Heart right ventricle (tissue), 16 donors: ENCODE measurements at places on chromosomes 12 and 14. TPM values are rescaled to one million over a fixed set of nuclear protein-coding genes. Genes with fewer than 3 reads are reported as not detected.

Gene RHEBL1
- 1.9 TPM for total RNA-seq

Gene MYF5
- not detected for total RNA-seq

Gene CIT
- 0.49 TPM for total RNA-seq

Gene KCNK13
- total RNA-seq = 0.90 TPM

Gene KCNC2
- not detected for total RNA-seq

Gene MSRB3
- total RNA-seq = 134 TPM

Gene PNMA1
- 27.1 TPM for total RNA-seq

- H3K36me3 ChIP-seq = peaks cover 60% of the 10 kb centered on the region
- no peak for DNase-seq
- H3K27ac ChIP-seq = peak overlapping the region; percentile 10
- no peak overlapping the region for H3K4me3 ChIP-seq
- no peaks in the 10 kb centered on the region for H3K27me3 ChIP-seq
These were observed 156.6 kb downstream of the GCH1 start for GRCh38 chr14:54746019-54746418.

- DNase-seq = no peak
- H3K27ac ChIP-seq = no peak overlapping the region
- H3K36me3 ChIP-seq = no peaks in the 10 kb centered on the region
- H3K27me3 ChIP-seq = peaks cover 8% of the 10 kb centered on the region
- H3K4me3 ChIP-seq = no peak overlapping the region
These were observed 10.7 kb upstream of the GALNT6 start for GRCh38 chr12:51401900-51402299.

- H3K27me3 ChIP-seq = no peaks in the 10 kb centered on the region
- H3K4me1 ChIP-seq = no peaks in the 10 kb centered on the region
- no peak for DNase-seq
- no peak overlapping the region for H3K27ac ChIP-seq
- H3K4me3 ChIP-seq = no peak overlapping the region
These were observed 190.4 kb downstream of the NTF3 start for GRCh38 chr12:5622280-5622679.

DNA sequence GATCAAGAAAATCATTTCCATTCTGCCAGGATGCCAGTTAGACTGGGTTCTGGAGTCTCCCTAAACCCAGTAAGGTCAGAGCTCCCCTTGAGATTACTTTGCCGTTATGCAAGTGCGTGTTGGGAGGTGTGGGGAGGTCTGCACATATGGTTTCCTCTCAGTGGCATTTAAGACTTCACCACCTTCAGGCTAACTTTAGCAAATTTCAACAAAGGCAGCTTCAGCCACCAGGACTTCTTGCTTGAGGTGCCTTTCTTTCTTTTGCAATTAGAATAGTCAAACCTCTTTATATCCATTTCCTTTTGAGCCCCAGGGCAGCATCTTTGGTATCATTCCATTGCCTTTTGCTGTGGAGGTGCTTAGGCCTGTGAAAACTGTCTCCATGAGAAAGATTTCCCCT lies 117.2 kb upstream of the CCND2 start:
- peaks cover 23% of the 10 kb centered on the region for H3K4me1 ChIP-seq
- DNase-seq = no peak
- H3K4me3 ChIP-seq = no peak overlapping the region
- H3K27ac ChIP-seq = no peak overlapping the region
- H3K36me3 ChIP-seq = no peaks in the 10 kb centered on the region

DNA sequence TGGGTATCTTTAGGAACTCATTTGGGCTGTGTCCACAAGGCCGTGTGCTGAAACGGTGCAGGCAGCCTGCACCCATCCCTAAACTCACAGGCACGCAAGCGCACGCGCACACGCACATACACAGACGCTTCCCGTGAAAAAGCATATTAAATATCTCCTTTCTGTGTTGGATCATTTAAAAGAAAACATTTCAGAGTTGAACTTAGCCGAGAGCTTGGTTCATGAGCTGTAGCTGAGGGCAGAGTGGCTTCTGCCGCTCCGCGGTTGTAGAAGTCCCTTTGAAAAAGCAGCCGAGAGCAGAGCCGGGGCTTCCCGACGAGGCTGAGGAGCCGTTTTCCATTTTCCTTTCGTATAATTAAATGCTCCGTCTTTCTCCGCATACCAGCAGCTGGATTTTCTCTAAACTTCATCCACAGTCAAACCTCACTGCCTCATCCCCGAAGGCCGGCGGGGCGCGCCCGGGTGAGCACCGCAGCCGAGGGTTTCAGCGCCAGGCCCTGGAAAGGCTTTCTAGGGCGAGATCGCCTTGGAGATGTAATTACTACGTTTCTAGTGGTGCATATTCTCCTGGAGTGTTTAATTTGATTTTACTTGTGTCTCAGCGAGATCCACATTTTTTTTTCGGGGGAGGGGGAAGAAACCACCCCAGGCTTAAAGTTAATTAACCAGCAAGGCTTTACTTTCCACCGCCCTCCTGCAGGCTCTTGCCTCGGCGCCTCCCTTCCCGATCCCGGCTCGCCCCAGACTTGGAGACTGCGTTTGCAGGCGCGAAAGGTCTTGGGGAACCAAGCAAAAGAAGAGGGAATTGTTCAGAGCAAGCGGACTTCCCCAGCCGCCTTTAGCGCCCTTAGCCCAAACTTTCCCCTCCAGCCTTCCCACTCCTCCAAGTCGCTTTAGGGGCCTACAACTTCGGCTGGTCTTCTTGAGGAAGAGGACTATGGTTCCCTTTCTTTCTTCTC lies 3.0 kb upstream of the HOXC13 start:
- no peaks in the 10 kb centered on the region for H3K36me3 ChIP-seq
- peaks cover 100% of the 10 kb centered on the region for H3K27me3 ChIP-seq
- H3K4me1 ChIP-seq = peaks cover 13% of the 10 kb centered on the region
- peak overlapping the region; percentile 32 for H3K4me3 ChIP-seq
- H3K27ac ChIP-seq = no peak overlapping the region
- DNase-seq = no peak

DNA sequence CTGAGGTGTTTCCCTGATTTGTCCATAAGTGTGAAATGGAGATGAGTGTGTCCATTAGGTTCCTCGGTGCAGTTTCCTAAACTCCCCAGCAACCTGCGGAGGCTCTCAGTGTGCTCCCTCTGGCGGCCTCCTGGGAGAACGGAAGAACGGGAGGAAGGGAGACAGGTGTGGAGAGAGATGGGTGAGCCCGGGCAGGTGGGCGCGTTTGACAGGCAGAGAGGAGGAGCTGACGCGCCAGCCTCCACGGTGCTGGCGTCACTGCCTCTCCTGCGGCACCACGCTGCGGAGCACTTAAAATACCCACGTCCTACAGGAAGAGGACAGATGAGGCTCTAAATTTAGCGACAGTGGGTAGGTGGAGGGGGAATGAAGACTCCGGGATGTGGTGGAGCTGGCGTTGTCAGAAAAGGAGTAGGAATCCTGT lies 26.8 kb upstream of the PEX5 start:
- H3K4me1 ChIP-seq = no peaks in the 10 kb centered on the region
- H3K27me3 ChIP-seq = peaks cover 11% of the 10 kb centered on the region
- no peak overlapping the region for H3K27ac ChIP-seq
- no peaks in the 10 kb centered on the region for H3K36me3 ChIP-seq
- no peak for DNase-seq

DNA sequence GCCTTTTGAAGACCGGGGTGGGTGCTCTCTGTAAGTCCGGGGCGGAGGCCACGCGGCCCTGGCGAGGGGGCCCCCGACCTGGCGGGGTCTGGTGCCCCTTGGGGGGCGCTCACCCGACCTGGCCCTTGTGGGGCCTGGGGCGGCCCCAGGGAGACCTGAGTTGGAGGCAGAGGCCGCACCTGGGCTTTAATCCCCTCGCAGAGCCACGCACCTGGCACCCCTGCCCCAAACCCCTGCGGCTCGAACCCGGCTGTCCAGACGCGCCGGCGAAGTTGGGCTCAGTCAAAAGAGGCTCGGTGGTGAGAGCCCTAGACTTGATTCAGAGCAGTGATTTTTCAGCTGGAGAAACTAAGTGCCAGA lies 267 bp downstream of the CFAP251 start:
- peak overlapping the region; percentile 42 for H3K4me3 ChIP-seq
- peaks cover 8% of the 10 kb centered on the region for H3K4me1 ChIP-seq
- no peak overlapping the region for H3K27ac ChIP-seq
- DNase-seq = no peak
- no peaks in the 10 kb centered on the region for H3K27me3 ChIP-seq

DNA sequence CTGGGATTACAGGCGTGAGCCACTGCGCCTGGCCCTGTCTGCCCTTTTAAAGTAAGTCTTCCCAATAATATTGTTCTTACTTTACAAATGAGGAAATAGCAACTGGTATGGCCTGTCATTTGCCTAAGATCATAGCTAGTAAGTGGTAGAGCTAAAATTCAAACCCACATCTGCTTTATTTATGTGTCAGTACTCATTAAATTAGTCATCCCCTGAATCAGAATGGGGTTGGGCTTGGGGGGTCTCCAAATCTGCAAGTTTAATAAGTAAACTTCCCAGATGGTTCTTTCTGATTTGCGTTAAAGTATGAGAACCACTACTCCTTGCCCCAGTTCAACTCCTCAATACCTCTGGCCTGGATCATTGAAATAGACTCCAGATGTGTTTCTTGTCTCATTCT lies 96.2 kb downstream of the FAR2 start:
- H3K36me3 ChIP-seq = no peaks in the 10 kb centered on the region
- DNase-seq = no peak
- no peak overlapping the region for H3K27ac ChIP-seq
- H3K4me3 ChIP-seq = no peak overlapping the region
- H3K27me3 ChIP-seq = no peaks in the 10 kb centered on the region

- H3K27me3 ChIP-seq = peaks cover 12% of the 10 kb centered on the region
- H3K36me3 ChIP-seq = no peaks in the 10 kb centered on the region
- no peaks in the 10 kb centered on the region for H3K4me1 ChIP-seq
- no peak for DNase-seq
- H3K27ac ChIP-seq = no peak overlapping the region
These were observed 77.9 kb upstream of the BCL11B start for GRCh38 chr14:99349721-99350495.

- peaks cover 12% of the 10 kb centered on the region for H3K27me3 ChIP-seq
- H3K36me3 ChIP-seq = no peaks in the 10 kb centered on the region
- H3K27ac ChIP-seq = no peak overlapping the region
- no peaks in the 10 kb centered on the region for H3K4me1 ChIP-seq
- H3K4me3 ChIP-seq = no peak overlapping the region
These were observed 11.1 kb downstream of the KRT75 start for GRCh38 chr12:52423035-52423434.

- no peaks in the 10 kb centered on the region for H3K36me3 ChIP-seq
- H3K27me3 ChIP-seq = peaks cover 14% of the 10 kb centered on the region
- H3K4me1 ChIP-seq = no peaks in the 10 kb centered on the region
- no peak for DNase-seq
- no peak overlapping the region for H3K4me3 ChIP-seq
- no peak overlapping the region for H3K27ac ChIP-seq
These were observed 20.0 kb upstream of the FICD start for GRCh38 chr12:108495054-108495453.

GRCh38 chr14:26323869-26324268 lies 274.0 kb downstream of the NOVA1 start:
- no peaks in the 10 kb centered on the region for H3K27me3 ChIP-seq
- no peak overlapping the region for H3K27ac ChIP-seq
- H3K36me3 ChIP-seq = no peaks in the 10 kb centered on the region

DNA sequence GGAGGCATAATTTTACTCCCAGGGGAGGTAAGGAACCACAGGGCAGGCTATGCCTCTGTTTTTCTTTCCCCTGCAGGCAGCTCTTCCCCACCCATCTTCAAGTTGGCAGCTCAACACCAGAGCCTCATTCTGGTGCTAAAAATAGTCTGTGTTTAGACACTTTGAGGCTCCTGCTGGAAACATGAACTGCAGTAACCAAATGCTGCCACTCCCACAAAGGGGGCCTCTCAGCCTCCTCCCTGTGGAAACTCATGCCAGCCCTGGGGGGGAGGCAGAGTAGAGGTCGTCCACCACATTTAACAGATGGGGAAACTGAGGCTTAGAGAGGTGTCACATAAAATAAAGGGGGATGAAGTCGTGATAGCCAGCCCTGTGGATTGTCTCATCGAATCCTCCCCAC lies 61.4 kb downstream of the WSCD2 start:
- no peak for DNase-seq
- H3K4me3 ChIP-seq = no peak overlapping the region
- H3K27me3 ChIP-seq = no peaks in the 10 kb centered on the region
- no peaks in the 10 kb centered on the region for H3K36me3 ChIP-seq

DNA sequence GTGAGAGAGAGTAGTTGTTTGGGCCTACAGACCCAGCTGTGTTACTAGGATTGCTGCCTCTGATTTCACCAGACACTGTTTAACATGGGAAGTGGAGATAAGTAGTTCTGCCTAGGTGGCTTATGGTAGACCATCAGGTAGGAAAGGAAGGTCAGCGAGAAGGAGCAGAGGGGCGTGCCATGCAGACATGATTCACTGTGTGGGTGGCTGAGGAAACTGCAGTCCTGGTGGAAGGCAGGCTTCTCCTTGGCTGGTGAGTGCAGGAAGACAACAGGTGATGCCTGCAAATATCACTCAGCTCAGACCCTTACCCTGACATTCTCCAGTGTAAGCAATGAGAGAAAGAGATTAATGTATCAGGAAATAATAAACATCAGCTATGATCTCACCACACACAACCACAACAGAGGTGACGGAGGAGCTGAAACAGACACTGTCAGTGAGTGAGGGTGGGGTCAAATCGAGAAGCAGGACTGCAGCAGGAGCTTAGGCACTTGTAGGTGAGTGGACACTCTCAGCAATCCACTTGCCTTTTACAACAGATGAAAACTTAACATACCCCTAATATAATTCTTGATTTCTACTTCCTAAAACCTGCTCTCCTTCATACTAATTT lies 2.1 kb upstream of the PRR4 start:
- DNase-seq = no peak
- H3K36me3 ChIP-seq = no peaks in the 10 kb centered on the region
- no peak overlapping the region for H3K27ac ChIP-seq
- H3K4me3 ChIP-seq = no peak overlapping the region
- H3K4me1 ChIP-seq = peaks cover 4% of the 10 kb centered on the region

DNA sequence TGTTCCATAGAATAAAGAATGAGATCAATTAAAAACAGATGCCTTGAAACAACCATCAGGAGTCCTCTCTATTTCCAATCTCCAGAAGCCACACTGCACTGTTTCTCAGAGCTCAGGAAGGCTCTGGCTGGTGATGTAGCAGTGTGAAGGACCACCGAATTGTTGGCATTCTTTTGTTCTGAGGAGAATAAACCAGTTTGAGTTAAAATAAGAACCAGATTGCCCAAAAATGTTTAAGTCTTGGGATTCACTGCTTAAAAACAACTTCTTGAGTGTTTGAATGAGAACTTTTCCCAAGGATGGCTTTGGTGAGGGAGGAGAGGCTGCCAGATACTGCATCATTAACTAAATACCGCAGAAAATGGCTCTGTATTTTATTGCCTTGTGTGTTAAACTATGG lies 341.2 kb downstream of the C12orf75 start:
- peaks cover 25% of the 10 kb centered on the region for H3K4me1 ChIP-seq
- no peak overlapping the region for H3K27ac ChIP-seq
- H3K36me3 ChIP-seq = no peaks in the 10 kb centered on the region
- H3K4me3 ChIP-seq = no peak overlapping the region
- DNase-seq = no peak

- no peak for DNase-seq
- H3K27me3 ChIP-seq = no peaks in the 10 kb centered on the region
- H3K36me3 ChIP-seq = no peaks in the 10 kb centered on the region
These were observed 765.6 kb upstream of the FOXG1 start for GRCh38 chr14:28001002-28001401.
